ENCODE measurements at places on chromosomes 13 and 19.

GRCh38 chr19:16025108-16026101, 50.9 kb upstream of the TPM4 start:
- peak; percentile 48 for DNase-seq

- no peak for DNase-seq
These were observed 34.9 kb upstream of the ZNF83 start for GRCh38 chr19:52673014-52673413.

DNA sequence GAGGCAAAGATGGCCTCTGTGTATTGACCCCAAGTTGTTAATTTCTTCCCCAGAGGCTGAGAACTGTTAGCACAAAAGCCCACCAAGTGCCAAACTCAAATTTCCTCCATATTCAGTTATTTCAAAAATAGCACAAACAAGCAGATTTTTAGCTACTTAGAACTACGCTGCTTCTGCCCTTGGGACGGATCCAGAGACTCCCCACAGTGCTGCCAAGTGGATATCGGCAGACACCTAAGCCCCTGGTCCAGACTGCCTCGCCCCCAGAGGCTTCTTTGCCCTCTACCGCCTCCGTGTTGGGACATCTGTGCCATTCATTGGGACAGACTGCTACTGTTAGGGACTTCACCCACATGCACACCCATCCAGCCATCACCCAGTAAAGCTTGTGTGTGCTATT, 188.3 kb downstream of the POSTN start:
- no peak for DNase-seq

DNA sequence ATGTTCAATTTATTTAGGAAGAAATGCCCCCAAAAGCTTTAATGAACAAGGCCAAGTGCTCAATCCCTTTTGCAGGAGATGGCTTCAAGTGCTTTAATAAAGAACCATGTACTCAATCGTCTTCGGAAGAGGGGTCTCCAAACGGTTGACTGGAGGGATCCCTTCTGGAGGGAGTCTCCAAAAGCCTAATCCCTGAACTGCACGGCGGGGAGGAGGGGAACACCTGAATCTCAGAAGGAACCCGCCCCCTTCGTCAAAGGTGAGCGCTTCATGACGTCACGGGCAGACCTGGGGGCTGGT, 505 bp downstream of the PAF1 start:
- no peak for DNase-seq

GRCh38 chr13:45623516-45624090, 8.1 kb upstream of the ERICH6B start:
- DNase-seq = peak; percentile 26

GRCh38 chr19:49475995-49476880, 2.2 kb downstream of the FLT3LG start:
- no peak for DNase-seq

DNA sequence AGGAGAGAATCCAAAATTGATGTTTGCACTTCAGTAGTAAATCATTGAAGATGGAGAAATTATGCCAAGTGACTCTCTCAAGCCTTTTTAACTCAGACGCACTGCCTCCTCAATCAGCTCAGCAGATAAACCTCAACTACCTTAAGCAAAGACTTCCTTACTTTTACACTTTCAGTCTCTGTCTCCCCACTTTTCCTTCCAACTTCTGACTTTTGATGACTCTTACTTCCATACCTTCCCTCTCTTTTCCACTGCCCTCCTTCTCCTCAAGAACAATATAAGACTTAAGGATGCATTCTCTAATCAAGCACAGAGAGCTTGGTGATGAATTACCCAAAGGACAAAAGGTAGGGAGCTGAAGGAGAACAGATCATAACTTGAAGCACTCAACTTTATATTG, 4.8 kb upstream of the DACH1 start:
- DNase-seq = no peak

All from NCI-H460 (cell line).